Stimulated activated CD8-positive, alpha-beta memory T cell treated with anti-CD3 and anti-CD28 coated beads, Interleukin-12 subunit alpha, Interleukin-12 subunit beta, amount 100 ng/mL, for 1 hour (primary cell): ENCODE measurements at places on chromosomes 3 and 15.
A peak's percentile ranks its signal among the peaks of the same experiment; 100 is the strongest.

GRCh38 chr15:101501703-101502373, 12.3 kb upstream of the PCSK6 start:
- DNase-seq: peak; percentile 12

- DNase-seq: no peak
Observed at GRCh38 chr3:173660645-173661299, 263.2 kb downstream of the NLGN1 start.

DNA sequence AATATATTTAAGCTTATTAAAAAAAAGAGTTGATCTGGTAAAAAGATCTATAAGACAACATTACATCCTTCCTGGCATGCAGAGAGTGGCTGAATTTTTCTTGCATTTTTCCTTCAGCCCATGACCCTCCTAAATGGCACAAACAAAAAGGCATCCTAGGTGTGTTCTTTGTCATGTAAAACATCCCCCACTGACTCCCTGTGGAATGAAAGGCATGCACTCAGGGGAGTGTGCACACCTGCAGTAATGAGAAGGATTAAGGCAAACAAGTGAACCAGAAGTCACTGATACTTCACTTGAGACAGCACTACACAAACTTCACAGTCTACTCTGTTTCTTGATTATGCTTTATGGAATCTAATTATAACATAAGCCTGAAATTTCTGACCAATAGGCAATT, 195.0 kb downstream of the RBMS3 start:
- no peak for DNase-seq

DNA sequence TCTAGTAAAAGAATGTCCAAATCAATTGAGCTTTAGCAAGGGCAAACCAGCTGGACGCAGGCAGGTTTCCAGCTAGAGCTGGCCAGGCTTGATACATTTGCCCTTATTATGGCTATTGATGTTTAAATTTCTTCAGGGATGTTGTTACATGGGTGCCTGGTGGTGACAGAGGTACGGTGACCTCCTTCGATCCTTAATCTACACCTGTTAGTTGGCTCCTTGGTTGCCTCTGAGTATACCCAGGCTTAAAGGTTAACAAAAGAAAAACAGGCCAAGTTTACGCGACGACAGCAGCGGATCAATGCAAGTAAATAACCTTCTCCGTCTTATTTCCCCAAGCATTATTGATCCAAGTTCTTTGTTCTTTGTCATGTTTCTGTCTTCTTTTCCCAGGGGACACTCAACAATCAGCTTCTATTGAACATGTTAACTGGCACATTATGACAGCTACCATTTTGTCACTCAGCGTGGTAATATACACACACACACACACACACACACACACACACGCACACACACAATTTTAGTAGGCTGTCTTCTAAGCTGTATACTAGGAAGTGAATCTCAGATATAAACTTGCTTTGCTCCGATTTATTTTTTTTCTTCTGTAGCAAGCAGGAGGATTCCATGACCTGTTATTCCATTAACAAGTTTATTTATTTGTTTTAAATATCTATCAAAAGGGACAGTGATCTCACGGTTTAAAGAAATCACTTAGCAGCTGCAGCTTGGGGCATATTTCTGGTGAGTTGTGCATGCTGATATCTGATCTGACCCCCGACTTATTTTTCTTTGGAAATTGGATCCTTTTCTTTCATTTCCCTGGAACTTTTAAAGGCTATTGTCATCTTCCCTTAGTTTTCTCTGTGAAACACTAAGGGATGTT, 844.7 kb downstream of the MCTP2 start:
- no peak for DNase-seq

- DNase-seq: no peak
Observed at GRCh38 chr15:52718551-52718950, 39.4 kb upstream of the ATOSA start.

GRCh38 chr3:106336619-106337018, 467.8 kb upstream of the CBLB start:
- no peak for DNase-seq

DNA sequence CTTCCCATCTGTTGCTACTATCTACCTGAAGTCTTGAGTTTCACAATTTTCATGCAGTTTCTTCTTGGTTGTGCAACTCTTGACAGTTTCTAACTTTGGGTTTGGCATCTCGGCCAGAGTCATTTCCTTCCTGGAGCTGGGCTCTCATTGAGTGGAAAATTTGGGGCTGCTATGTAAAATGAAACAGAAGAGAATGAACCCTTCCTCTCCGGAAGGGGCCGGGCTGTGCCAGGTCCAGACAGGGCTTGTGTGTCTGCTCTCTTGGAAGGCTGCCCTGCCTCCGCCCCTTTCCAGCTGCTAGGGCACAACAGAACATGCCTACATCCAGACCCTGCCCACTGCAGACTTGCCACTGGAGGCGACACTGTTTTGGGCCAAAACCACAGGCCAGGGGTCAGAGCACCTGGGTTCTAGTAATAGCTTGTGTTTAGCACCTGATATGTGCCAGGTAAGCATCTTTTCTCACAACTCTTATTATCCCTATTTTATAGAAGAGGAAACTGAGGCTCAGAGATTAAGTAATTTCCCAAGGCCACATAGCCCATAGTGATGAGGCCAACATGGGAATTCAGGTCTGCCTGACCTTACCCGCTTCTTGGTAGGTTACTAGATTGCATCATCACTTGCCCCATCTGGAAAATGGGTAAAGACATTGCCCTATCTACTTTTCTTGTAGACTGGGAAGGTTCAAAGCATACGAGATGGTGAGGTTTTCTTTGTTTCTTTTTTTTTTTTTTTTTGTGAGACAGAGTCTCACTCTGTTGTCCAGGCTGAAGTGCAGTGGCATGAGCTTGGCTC, 25.0 kb downstream of the IRAK2 start:
- no peak for DNase-seq

GRCh38 chr3:113812854-113813253, 25.7 kb upstream of the GRAMD1C start:
- DNase-seq: no peak

- DNase-seq: no peak
Observed at GRCh38 chr3:50473768-50474167, 29.7 kb downstream of the CACNA2D2 start.

GRCh38 chr15:56732886-56733135, 498 bp downstream of the ZNF280D start:
- no peak for DNase-seq

GRCh38 chr3:89113893-89114840, 6.7 kb downstream of the EPHA3 start:
- DNase-seq: no peak

DNA sequence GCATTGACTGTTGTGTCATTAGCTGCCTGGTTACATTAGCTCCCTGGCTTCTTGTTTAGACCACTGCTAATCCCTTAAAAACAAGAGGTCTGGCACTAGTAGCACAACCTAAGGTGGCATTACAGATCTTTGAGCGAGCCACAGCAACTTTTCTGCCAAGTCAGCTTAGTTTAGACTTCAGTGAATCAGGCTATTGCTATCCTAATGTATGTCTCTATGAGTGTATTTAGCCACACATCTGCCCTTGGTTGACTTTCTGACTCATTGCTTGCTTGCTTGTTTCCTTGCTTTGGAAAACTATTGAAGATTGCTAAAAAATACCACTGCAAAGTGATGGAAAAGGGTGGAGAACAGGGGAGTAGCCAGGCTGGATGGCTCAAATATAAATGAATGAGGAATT, 50.2 kb downstream of the CHP1 start:
- DNase-seq: no peak

GRCh38 chr3:127777332-127777731, 45.0 kb downstream of the MGLL start:
- DNase-seq: no peak

- no peak for DNase-seq
Observed at GRCh38 chr3:149453140-149453805, 21.2 kb upstream of the TM4SF4 start.

GRCh38 chr3:105430455-105430854, 63.7 kb downstream of the ALCAM start:
- DNase-seq: no peak

DNA sequence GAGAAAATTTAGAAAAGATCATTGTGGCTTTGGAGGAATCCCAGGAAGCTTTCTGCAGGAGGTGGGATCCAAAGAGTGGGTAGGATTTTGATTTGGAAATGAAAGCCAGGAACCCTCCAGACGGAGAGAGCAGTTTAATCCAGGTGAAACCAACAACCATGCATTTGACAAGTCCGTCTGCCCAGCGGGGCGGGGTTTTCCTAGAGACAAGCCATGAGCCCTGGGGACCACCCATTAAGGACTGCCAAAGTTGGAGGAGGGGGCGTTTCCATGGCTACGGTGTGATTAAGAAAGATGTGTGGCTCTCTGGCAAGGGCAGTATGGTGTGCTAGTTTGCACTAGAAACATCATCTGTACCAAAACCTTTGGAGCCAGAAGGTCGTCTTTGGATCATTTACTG, 53.4 kb downstream of the SRGAP3 start:
- DNase-seq: no peak

DNA sequence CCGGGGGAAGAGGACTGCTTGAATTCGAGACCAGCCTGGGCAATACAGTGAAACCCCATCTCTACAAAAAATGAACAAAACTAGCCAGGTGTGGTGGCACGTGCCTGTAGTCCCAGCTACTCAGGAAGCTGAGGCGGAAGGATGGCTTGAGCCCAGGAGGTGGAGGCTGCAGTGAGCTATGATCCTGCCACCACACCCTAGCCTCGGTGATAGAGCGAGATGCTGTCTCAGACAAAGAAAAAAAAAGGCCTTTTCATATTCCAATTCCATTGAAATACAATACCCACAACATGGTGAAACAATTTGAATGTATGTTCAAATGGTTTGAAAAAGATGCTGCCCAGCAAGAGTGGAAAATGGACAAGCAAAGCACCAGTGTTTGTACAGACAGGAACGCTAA, 61.8 kb upstream of the ZNF148 start:
- no peak for DNase-seq

DNA sequence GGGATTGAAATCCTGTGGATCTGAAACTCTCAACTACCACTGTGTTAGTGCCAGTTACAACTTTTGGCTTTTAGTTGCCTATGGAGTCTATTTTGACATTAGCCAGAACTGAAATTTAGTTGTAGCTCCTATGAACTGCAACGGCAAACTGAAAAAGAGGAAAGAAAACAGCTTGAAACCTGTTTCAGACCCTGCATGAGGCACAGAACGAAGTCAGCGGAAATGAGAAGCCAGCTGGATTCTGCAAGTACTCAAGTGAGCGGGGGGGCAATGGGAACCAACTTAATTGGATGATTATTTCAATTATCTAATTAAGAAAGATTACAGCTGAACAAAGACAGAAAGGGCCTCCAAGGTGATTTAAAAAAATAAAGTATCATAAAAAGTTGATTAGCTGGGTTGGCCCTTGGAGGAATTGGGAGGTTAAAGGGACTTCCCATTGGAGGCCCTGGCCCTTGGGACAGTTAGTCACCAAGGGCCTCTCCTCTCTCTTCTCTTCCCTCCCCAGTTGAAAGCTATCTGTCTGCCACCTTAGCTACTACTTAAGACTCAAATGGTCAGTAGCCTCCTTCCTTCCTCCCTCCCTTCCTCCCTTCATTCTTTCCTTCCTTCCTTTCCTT, 352.1 kb downstream of the SHQ1 start:
- DNase-seq: no peak

- DNase-seq: no peak
Observed at GRCh38 chr3:36678216-36679013, 85.9 kb downstream of the DCLK3 start.

DNA sequence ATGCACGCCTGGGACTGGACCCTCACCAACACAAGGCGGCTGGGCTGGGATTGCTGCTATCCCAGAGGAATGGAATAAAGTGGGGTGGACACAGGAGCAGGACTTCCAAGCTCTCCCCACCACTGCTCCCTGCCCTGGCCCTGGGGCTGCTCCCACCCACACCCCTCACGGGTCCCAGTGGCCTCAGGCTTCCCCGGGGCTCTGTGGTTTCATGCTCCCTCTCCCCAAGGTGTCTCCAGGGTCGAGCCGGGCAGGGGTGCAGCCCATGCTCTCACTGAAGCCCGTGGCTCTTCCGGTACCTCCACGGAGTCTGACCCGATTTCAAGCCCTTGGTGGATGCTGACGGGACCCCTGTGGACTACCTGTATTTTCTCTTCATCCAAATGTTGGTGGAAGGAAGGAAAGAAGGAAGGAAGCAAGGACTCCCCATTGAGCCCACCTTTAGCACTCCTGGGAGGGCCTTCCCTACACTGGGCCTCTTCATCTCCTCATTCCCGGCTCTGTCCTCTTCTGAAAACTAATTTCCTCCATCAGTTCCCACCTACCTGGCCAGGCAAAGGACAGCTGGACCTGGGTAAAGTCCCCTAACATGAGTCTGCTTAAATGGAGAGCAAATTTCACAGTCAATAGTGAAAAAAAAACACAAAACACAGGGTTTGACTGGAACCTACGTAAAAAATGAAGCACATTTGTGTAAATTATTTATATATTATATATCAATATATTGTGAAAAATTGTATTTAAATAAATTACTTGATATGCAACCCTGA, 44.0 kb upstream of the PCSK6 start:
- DNase-seq: no peak

- no peak for DNase-seq
Observed at GRCh38 chr15:41022487-41023090, 69.3 kb downstream of the CHAC1 start.

DNA sequence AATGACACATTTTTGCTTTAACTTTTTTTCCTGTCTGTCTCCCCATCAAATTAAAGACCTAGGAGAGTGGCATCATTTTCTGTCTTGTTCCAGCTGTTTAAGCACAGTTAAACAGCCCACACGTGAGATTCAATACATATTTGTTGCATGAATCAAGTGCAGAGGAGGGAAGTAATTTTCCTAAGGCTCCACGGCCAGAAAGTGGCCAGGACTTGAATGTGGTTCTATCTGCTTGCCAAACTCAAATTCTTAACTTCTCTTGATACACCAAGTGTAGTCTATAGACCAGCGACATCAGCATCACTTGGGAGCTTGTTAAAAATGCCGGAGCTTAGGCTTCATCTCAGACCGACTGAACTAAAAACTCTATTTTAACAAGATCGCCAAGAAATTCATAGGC, 724.8 kb upstream of the CFAP20DC start:
- DNase-seq: no peak

DNA sequence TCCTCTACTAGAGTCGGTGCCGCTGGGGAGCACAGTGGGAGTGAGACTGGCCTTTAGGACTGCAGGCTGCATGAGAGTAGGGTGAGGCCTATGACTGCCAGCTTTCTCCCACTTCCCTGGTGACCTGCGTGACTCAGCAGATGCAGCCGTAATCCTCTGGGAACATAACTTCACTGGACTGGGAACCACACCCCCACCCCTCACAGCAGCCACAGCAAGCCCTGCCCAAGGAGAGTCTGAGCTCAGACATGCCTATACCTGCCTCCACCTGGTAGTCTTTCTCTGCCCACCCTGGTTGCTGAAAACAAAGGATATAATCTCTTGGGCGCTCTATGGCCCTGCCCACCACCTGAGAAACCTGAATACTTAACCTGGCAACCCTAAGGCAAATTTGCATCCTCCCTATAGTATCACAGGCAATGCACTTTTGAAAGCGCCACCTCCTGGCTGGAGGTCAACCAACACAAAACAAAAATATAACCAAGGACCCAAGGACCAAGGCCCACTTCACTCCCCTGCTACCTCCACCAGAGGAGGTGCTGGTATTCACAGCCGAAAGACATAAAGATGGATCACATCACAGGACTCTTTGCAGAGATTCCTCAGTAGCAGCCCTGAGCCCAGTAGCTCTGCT, 308.9 kb downstream of the CTNNB1 start:
- no peak for DNase-seq
